Sigmoid colon (tissue), 7 donors: ENCODE measurements at places on chromosomes 7 and 10. TPM values are rescaled to one million over a fixed set of nuclear protein-coding genes. Genes with fewer than 3 reads are reported as not detected.

Gene AKR1C4
- polyA plus RNA-seq: not detected

Gene HKDC1
- 19.2 TPM for polyA plus RNA-seq

Gene ZCWPW1
- 5.4 TPM for polyA plus RNA-seq

Gene RARRES2
- 132 TPM for polyA plus RNA-seq

Gene SORCS1
- polyA plus RNA-seq: not detected

Gene FXYD4
- polyA plus RNA-seq: not detected

Gene ANKRD7
- polyA plus RNA-seq: not detected

Gene GIMAP6
- polyA plus RNA-seq: 5.8 TPM

Gene UCMA
- polyA plus RNA-seq: not detected

Gene IFIT1B
- polyA plus RNA-seq: not detected

Gene CYP3A4
- polyA plus RNA-seq: 0.25 TPM
